ENCODE measurements at places on chromosomes 5 and 9. TPM values are rescaled to one million over a fixed set of nuclear protein-coding genes. Genes with fewer than 3 reads are reported as not detected.

IL9 gene
- not detected for total RNA-seq

SHROOM1 gene
- total RNA-seq = 7.0 TPM

SOX30 gene
- 0.13 TPM for total RNA-seq

GCNT1 gene
- 33.7 TPM for total RNA-seq

KCNIP1 gene
- 0.24 TPM for total RNA-seq

DNA sequence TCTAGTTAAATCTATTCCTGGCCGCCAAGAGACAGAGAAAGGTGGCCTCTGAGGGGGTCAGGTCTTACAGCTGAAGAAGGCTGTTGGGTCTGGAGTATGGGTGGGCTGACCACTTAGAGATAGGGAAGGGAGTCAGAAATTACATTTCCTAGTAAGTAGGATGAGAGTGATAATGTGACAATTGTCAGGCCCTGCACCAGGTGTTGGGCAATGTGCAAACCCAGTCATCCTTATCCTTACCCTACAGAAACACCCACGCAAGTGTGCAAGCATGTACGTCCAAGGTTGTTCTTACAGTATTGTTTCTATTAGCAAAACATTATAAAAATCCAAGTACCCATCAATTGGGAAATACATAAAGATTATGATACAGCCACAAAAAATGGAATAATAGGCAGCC is 9.5 kb downstream of the SPAAR start:
- no peak for DNase-seq
- no peaks in the 10 kb centered on the region for H3K4me1 ChIP-seq
- H3K4me3 ChIP-seq = no peak overlapping the region

GRCh38 chr5:64634997-64635686 is 55.2 kb upstream of the SHISAL2B start:
- H3K4me1 ChIP-seq = peaks cover 3% of the 10 kb centered on the region
- no peaks in the 10 kb centered on the region for H3K36me3 ChIP-seq
- no peak for DNase-seq
- H3K4me3 ChIP-seq = no peak overlapping the region

DNA sequence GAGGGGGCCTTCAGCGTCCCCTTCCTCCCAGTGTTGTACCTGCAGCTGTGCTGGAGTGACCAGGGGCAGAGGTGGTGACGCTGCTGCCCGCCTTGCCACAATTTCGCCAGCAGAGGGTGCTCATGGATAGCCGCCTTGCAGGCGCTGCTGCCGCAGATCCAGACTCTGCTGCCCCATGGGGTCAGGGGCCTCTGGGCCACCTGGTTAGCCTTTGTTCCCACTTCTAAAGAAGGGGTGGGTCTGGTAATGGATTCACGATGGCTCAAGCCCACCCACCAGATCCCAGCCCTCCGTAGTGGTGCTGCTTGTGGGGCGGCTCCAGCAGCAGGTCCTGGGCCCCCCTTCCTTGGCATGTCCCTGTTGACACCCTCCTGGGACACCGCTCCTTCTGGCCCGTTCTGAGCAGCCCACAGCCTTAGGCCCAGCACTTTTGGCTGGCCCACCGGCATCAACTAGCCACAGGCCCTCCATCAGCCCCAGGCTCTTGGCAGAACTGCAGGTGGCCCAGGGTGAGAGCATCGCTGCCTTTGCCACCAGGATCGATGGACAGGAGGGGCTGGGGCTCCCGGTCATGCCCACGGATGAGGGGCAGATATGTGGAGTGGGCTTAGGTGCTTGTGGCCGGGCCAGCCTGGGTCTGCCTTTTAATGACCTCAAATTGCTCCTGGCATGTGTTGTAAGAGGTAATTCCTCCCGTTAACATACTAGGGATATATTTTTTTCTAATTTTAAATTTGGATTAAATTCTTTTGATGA is 57.2 kb downstream of the COL5A1 start:
- no peak overlapping the region for H3K4me3 ChIP-seq
- H3K27me3 ChIP-seq = no peaks in the 10 kb centered on the region
- peak; percentile 95 for DNase-seq

DNA sequence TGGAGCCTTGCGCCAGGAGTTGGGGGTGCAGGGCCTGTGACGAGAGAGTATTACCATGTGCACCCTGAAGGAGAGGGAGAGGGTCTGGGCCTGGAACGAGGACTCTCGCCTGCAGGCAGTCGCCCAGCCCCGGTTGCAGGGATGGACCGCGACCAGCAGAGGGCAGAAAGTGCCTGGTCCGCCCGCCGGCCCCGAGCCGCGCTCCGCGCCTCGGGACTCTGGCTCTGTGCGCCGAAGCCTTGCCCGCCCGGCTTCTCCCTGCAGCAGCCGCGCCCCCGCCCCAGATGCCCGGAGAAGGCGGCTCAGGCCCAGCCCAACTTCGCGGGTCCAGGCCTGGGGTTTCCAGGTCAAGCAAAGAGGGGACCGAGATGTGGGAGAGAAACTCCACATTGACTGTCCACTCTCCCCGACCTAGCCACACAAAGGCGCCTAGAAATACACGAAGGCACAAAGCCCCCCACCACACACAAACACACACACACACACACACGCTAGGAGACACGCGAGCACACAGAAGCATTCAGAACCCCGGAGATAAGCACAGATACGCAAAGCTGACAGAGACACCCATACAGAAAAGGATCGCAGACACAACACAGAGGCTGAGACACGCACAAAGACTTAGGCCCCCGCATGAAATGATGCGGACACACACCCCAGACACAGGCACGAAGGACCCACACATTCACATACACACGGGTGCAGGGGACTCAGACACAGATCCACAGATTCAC is 2.0 kb upstream of the LMX1B start:
- no peaks in the 10 kb centered on the region for H3K36me3 ChIP-seq
- H3K27me3 ChIP-seq = peaks cover 72% of the 10 kb centered on the region
- peak; percentile 92 for DNase-seq
- peak overlapping the region; percentile 19 for H3K4me3 ChIP-seq
- no peaks in the 10 kb centered on the region for H3K4me1 ChIP-seq

GRCh38 chr9:31554941-31555340 is 829.5 kb upstream of the ACO1 start:
- no peak overlapping the region for H3K27ac ChIP-seq
- no peak for DNase-seq
- no peak overlapping the region for H3K4me3 ChIP-seq

DNA sequence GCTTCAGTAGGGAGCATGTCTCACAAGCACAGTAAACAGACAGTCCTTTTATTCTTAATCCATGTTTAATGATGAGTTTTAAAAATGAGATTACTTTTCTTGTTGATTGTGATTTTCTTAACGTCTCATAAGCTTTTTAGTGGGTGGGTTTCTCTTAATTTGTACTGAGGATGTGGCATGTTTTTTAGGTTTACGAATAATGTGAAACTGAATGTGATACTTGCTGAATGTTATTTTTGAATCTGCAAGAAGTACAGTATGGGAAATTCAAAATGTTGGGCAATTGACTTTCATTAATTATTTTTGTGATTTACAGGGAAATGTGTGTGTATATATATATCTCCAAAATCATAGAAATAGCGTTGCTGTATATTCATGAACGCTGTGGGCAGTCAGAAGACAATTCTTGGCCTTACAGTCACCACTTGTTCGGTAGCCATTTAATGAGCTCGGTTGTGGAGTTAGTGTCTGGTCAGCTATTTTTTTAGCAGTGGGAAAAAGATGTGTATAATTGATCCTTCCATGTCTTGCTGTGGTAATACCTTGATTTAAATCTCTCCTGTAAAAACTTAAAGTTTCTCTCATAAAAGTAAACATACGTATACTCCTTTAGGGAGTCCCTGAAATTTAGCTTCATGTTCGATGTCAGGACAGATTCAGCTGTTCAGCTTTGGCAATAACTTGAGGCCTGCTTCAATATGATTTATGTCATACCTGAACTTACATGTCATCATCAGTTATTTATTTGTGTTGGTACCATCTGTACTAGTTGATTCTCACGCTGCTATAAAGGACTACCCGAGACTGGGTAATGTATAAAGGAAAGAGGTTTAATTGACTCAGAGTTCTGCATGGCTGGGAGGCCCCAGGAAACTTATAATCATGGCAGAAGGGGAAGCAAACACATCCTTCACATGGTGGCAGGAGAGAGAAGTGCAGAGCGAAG is 15.0 kb downstream of the ICE1 start:
- H3K27me3 ChIP-seq = no peaks in the 10 kb centered on the region
- no peak overlapping the region for H3K27ac ChIP-seq
- no peak overlapping the region for H3K4me3 ChIP-seq
- DNase-seq = no peak
- H3K4me1 ChIP-seq = no peaks in the 10 kb centered on the region
- H3K36me3 ChIP-seq = peaks cover 25% of the 10 kb centered on the region

- no peaks in the 10 kb centered on the region for H3K27me3 ChIP-seq
- no peaks in the 10 kb centered on the region for H3K4me1 ChIP-seq
- H3K36me3 ChIP-seq = no peaks in the 10 kb centered on the region
- H3K27ac ChIP-seq = no peak overlapping the region
- no peak overlapping the region for H3K4me3 ChIP-seq
Observed at GRCh38 chr5:15446552-15446951, 53.4 kb upstream of the FBXL7 start.

DNA sequence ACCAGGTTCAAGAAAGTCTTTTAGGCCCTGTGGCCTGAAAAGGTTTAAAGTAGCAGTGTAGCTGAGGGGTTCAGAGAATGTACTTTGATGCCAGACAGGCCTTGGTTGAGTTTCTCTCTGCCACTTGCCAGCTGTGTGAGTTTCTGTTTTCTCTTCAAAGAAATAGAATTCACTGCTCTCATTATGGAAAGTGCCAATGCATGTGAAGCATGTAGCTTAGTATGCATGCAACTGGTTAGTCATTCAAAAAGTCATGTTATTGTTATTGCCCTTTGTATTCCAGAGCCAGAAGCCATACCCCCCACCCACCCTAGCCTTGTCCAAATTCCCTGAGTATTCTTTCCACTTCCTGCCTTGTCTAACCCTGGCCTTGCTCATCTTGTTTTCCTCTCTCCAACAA is 101.7 kb downstream of the ADRB2 start:
- H3K4me3 ChIP-seq = no peak overlapping the region
- peaks cover 8% of the 10 kb centered on the region for H3K4me1 ChIP-seq
- no peaks in the 10 kb centered on the region for H3K36me3 ChIP-seq
- no peak overlapping the region for H3K27ac ChIP-seq

DNA sequence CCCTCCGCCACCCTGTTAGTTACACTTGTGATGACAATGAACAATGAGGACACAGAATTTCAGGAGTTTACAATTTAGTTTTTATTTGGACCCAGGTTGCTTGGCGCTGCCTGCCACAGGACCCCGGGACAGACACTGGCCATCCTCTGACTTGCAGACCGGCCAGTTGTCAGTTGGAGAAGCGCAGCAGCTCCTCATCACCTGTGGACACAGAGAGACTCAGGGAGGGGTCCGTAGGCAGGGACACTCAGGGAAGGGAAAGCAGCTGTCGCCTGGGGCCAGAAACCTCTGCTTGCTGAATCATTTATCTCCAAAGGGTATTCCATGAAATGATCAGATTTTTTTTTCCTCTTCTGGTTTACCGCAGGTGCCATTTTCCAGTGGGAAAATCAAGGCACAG is 18.0 kb downstream of the AMBP start:
- no peak for DNase-seq
- H3K4me3 ChIP-seq = no peak overlapping the region
- no peaks in the 10 kb centered on the region for H3K4me1 ChIP-seq

DNA sequence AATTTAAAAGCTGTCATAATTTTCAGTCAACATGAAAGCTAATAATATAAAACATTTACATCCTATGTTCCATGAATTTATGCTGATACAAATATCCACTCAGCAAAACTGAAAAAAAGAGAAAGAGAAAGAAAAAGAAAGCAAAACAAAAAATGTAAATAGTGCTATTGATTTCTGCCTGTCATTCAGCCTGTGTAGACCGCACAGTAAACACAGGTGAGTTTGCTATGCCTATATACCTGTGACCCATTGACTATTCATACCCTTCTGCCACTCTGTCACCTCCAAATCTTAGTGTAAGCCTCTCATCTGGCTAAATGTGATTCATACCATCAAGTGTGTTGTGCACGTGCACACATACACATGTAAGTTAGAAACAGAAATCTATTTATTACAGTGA is 359.0 kb upstream of the RORB start:
- H3K27me3 ChIP-seq = no peaks in the 10 kb centered on the region
- no peaks in the 10 kb centered on the region for H3K4me1 ChIP-seq
- H3K36me3 ChIP-seq = no peaks in the 10 kb centered on the region
- DNase-seq = no peak

DNA sequence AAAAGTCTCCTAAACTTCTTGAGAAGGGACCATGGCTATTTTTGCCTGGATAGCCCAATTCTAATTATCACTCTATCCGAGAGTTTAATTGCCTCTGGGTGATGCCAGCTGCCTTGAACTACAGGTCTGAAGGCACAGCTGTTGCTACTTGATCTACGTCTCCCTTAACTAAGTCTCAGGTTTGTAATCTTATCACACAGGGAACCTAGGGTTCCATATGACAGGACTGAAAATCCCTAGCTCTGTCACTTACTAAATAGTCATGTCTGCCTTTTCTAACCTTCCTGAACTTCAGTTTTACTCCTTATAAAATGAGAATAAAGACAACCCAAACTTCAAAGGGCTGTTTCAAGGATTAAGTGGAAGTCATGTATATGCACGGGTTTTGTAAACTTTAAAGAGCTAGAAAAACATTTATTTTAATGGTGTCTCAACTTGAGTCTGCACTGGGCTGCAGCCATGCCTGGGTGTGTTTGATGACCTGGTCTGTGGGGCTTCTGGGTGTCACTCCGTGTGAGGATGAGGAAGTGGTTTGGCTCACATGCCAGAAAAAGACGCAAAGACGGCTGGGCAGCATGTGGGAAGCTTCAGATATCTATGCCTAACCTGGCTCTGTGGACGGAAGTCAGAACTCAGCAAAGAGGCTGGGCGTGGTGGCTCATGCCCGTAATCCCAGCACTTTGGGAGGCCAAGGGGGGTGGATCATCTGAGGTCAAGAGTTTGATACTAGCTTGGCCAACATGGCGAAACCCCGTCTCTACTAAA is 129.3 kb upstream of the SLC44A1 start:
- no peak overlapping the region for H3K27ac ChIP-seq
- H3K4me1 ChIP-seq = peaks cover 5% of the 10 kb centered on the region
- no peak overlapping the region for H3K4me3 ChIP-seq
- H3K27me3 ChIP-seq = no peaks in the 10 kb centered on the region
- no peaks in the 10 kb centered on the region for H3K36me3 ChIP-seq

GRCh38 chr9:70170151-70170790 is 88.5 kb upstream of the SMC5 start:
- H3K4me3 ChIP-seq = no peak overlapping the region
- no peaks in the 10 kb centered on the region for H3K27me3 ChIP-seq
- H3K4me1 ChIP-seq = no peaks in the 10 kb centered on the region
- H3K36me3 ChIP-seq = 0 out of 2 replicates have a peak, but pooled peaks cover 3% of the 10 kb centered on the region
- H3K27ac ChIP-seq = no peak overlapping the region

- DNase-seq = no peak
- no peak overlapping the region for H3K27ac ChIP-seq
- peaks cover 43% of the 10 kb centered on the region for H3K4me1 ChIP-seq
- peaks cover 30% of the 10 kb centered on the region for H3K36me3 ChIP-seq
- H3K4me3 ChIP-seq = no peak overlapping the region
Observed at GRCh38 chr9:106880863-106881262, 17.9 kb downstream of the ZNF462 start.
